Activated CD8-positive, alpha-beta memory T cell treated with anti-CD3 and anti-CD28 coated beads, Interleukin-2, amount 10 ng/mL, durations not matched to agents 7 days and 5 days (primary cell): ENCODE measurements at places on chromosomes 1 and 21.

GRCh38 chr21:40837456-40837855 is 9.5 kb downstream of the DSCAM start:
- DNase-seq: no peak

DNA sequence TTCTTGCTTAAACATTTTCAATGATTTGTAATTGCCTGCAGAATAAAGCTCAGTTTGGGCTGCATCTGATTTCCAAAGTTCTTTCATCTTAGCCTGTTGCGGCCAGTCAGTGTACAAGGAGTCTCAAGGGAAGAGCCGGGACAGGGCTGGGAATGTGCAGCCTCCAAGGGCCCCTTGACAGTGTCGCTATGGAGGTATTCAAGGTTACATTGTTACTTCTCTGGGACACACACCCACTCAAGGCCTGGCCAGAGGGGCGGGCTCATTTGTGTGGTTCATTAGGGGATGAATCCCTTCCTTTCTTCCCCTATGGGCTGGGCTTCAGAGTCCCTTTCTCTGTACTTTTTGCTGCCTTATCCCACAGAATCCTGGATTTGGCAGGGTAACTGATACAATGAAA is 107.6 kb upstream of the CSF3R start:
- DNase-seq: no peak

DNA sequence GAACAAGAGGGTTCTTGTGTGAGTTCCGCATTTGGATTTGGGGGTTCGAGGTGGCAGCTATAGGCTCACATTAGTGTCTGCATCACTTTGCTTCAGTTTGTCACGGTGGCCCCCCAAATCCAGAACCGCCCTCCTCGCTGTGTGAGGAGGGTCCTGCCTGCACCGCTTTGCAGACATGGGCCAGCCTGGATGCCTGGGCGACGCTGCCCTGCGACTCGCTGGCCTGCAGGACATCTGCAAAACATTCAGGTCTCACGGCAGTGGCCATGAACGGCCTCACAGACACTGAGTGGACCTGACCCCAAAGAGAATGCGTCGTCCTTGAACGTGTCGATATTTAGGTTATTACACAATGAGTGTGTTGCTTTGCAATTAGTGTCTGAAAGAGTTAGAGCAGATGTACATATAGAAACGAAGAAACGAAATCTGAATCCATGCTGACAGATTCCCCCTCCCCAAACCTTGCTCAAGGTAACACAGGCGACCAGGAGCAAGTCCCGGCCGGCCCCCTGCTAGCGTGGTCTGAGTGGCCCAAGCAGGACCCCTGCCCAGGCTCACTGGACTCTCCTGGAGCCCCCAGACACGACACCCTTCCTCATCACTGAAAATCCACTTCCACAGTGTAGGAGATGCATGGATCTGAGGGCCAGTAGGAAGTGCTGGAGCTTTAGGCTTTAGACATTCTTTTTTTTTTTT is 20.4 kb downstream of the PDE9A start:
- no peak for DNase-seq

DNA sequence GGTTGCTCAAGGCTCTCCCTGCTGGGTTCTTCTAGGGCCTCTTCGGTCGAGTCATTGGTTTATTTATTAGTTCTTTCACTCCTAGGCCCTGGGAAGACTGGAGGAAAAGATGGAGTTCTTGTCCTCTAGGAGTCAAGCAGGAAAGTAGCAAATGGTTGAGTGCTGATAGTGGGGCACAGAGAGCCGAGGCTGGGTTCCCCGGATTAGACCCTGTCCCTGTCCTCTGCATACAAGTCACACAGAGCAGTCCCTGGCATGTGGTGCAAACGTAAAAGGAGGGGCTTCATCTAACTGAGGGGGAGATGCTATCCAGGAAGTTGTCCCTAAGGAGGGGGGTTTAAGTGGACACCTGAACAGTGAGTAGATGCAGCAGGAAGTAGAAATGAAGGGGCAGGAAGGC is 19.2 kb upstream of the KCNE2 start:
- DNase-seq: no peak

DNA sequence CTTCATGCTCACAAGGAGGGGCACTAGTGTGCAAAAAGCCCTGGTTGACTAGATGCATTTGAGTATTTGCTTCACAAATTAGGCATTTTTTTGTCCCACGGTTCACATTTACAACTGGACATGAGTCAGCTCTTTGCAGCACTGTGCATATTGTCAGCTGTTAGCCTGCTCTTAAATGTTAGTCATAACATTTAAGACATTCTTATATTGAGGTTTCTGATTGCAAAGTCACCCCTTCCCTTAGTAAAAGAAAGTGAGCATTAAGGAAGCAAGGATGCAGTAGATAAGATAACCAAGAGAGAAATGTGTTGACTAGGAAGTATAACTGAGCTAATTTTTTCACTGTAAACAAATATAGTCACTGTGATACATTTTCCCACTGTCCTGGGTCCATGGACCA is 132.6 kb upstream of the CTTNBP2NL start:
- no peak for DNase-seq

DNA sequence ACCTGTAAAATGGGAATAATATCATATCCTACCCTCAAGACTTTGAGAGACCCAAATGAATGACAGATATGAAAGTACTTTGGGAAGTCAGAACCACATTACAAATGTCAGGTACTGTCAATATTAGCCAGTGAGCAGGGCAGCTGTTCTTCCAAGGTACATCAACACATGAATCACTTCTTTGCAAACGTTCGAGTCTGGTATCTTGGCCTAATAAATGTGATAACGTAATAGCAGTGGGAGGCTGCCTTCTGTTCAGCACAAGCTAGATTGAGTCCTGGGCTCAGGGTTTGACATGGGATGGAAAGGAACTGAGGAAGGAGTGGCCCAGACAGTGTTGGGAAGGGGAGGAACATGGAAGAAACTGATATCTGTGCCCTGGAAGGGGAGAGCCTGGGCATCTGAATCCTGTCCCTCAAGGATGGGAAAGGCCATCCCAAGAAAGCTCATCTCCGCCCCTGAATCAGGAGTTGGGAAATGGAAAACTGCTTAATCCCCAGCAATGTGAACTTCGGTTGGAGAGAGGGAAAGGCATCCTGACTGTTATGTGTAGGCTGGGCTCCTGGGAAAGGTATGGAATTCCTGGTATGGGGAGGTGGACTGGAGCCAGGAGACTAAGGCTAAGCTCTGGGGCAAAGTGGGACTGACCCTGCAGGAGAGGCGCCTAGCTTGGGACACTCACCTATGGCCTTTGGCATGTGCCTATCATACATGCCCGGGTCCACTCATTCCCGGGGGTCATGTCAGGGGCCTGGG is 14.3 kb downstream of the KCNC4 start:
- no peak for DNase-seq

DNA sequence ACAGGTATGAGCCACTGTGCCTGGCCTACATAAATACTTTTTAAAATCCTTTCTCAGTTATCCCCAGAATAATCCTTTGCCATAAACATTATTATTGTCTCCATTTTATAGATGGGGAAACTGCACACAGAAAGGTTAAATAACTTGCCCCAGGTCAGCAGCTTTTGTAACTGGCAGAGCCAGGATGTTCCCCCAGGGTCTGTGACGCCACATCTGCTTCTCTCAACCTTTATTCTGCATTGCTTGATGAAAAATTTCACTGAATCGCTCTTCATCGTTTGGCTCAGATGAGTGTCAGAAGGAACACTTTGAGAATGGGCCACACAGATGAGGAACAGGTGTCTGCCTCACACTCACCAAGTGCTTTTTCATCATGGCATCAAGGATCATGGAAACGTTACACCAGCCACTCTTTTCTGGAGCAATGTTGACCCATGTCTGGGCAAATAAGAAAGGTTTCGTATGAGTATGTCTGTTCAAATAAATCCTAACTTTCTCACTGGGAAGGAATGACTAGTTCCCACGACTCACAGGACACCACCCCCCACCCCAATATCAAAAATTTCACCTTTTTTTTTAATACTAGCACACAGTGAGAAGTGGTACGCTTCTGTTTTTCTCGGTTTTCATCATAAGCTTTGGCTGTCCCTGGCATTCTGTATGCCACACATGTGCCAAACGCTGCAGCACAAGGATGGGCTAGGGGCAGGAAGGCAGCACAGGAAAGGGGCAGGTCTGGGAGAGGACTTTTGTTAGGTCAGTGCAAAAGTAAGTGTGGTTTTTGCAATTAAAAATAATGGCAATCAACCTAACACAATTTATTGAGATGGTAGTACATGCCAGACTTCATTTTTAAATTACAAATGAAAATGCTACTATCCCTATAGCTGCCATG is 9.0 kb upstream of the PTGFRN start:
- DNase-seq: no peak

DNA sequence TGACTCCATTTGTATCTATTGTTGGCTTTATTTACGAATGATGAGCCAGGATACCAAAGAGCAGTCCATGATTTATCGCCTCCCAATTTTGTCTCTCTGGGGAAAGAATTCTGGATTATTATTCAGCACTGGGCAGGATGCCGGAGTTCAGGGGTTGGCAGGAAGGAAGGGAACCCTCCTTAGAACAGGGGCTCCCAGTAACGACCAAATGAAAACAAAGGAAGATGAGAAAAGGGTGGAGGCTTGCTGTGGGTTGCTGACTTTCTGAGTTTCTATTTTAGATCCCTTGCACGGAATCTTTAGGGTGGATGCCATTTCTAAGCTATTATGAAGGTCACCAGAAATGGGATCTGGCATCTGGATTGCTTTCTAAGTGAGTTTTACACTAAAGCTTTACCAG is 231.2 kb upstream of the LYPLAL1 start:
- no peak for DNase-seq

DNA sequence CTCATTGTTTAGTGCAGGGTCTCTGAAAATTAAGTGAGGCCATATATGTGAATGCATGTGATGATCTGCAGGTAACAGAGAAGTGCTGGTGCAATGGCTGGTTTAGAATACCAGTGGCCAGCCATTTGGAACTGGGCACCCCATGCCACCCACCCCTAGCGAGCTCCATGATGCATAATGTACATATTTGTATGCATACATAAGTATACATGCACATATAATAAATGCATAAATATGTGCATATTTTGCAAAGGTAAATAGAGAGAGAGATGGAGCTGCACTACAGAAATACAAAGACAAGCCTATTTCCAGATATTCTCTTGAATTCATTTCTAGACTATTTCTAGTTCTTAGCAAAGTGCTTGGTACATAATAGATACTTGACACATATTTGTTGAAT is 68.5 kb upstream of the IGSF21 start:
- no peak for DNase-seq

- no peak for DNase-seq
Observed at GRCh38 chr1:159939678-159940002, 5.8 kb downstream of the IGSF9 start.

DNA sequence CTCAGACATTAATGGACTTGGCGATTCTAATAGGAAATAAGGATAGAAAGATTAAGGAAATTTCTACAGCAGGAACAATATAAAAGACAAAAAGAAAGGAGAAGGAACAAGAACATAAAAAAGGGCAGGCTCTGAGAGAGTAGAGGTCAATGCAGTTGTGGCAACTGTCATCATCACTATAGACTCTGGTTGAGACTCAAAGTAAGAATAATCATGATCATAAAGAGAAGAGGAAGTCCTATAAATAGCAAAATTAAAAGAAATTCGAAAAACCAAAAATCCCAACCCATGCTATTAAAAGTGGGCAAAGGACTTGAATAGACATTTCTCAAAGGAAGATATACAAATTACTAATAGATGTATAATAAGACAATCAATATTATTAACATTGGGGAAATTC is 14.4 kb upstream of the XCL1 start:
- no peak for DNase-seq

DNA sequence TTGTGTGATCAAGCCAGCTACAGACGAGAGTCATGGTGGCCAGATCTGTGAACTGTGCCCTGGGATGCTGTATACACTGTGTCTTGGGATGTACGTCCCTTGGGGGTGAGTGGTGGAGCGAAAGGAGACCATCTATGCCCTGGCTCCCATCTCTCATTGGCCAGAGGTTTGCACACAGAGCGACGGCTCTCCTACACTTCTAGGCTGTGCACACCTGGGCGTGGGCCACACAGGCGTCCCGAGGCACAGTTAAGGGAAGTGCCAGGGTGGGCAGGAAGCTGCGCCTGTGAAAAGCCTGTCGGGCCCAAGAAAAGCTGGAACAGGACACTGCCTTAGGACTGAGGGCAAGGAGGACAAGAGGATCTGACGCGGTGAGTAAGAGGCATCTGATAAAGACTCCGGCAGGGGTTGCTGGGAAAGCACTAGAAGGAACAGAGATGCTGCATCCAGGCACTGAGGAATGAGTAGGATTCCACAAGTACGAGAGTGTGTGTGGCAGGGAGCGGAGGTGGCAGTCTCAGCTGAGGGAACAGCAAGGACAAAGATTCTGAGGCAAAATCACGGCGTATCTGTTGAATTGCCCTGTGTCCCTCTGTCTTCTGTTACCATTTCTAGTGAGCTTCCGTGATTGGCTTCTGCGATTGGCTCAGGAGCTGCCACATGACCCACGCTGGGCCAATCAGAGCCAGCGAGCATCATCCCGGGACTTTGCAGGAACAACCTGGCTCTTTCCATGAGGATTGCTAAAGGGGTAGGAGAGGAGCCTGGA is 67.9 kb upstream of the ZBTB40 start:
- DNase-seq: no peak

DNA sequence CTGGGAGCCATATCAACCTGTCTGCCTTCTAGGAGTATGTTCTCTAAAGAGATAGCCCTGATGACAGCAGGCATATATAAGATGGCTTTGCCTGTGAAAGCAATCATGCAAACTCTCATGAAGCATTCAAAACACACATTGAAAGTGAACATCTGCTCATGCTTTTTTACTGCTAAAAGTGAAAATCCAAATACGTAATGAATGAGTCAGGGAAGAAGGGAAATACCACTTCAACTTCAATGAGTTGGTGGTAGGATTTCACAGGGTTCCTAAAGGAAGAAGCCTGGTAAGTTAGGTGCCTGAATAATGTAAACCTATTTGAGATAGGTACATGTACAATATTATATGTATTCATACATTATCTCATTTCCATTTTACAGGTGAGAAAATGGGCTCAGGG is 50.5 kb upstream of the SLFNL1 start:
- DNase-seq: no peak

- DNase-seq: no peak
Observed at GRCh38 chr1:99650030-99650429, 4.1 kb downstream of the PALMD start.

- DNase-seq: no peak
Observed at GRCh38 chr1:81548918-81549587, 251.7 kb upstream of the ADGRL2 start.

DNA sequence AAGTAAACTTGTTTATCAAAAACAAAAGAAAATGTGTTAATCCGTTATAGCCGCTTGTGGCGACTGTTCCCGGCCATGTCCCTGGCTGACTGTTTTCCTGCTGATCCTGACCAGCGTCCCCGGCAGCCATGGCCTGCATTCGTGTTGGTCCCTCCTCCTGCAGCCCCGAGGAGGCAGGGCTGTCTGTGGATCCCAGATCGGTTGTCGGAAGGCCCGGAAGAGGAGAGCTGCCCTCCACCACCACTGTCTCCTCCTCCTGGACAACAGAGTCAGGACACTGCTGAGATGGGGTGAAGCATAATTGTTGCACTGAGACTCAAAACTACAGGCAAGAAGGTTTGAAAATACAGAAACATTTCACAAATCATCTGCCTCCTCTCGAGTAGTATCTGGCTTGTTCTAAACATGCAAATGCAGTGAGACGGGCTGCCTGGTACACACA is 3.6 kb upstream of the MXRA8 start:
- no peak for DNase-seq
